ENCODE measurements at places on chromosomes 16 and 17.

GRCh38 chr16:30395155-30395991 is at the start of gene ZNF48:
ZNF48 (plus strand) TSS chr16:30395420; CDS start chr16:30395795, 375 bp downstream.
- DNase-seq, result no peak

DNA sequence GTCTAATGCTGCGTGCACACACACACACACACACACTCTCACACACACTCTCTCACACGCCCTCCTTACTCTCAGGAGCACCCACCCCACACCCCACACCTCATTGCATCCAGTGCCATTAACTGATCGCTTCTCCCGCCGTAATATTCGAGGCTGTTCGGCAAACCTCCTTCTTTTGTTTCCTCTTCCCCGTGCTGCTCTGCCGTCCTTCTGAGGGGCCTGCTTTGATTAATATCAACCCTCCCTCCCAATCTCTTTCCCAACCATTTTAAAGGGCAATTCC is 156.2 kb upstream of the TNRC6C start:
- no peak for DNase-seq

DNA sequence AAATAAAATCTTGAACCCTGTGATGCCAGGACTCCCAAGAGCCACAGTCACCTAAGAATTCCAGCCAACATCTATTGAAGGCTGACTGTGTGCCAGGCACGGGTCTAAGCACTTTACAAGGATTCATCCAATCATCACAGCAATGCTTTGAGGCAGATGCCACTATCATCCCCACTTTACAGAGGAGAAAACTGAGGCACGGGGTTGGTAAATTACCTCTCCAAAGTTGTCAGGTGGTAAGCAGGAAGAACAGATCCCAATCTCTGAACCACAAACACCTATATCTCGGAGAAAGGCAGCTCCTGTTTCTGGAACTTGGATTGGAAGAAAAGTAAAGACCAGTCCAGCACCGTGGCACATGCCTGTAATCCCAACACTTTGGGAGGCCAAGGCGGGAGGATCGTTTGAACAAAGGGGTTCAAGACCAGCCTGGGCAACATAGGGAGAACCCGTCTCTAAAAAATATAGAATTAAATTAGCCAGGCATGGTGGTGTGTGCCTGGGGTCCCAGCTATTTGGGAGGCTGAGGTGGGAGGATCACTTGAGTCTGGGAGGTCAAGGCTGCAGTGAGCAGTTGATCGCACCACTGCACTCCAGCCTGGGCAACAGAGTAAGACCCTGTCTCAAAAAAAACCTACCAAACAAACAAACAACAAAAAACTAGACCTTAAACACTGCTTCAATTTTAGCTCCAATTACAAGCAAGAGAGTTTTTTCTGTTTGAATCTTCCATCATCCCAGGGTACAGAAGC is 60.7 kb upstream of the SIAH1 start:
- DNase-seq, result no peak

GRCh38 chr16:50988441-50988840 is 162.6 kb downstream of the SALL1 start:
- DNase-seq, result no peak

DNA sequence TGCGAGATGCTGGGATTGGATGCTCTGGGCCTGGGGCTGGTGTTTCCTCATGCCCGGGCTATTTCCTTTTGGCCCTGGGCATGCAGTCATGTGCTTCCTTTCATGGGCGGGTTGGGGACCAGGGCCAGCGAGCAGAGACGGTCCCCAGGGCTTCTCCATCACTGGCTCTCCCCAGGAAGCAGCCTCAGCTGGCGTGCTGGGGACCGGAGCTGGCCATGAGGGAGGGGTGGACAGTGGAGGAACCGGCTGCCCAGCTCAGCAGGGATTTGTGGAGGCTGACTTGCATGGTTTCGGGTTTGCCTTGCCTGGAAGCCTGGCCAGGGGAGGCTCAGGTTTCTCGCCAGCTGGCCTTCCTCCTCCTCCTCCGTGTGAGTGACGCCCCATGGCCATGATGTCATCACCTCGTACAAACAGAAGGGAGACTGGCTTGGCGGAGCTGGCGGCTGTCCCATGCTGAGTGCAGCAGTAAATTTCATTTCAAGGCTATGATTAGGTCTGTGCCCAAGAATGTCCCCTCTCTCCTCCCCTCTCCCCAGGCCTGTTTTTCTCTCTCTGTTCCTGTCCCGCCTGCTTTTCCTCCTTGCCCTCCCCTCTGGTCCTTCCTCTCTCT is 8.9 kb upstream of the TIMP2 start:
- DNase-seq, result no peak

GRCh38 chr16:17261197-17261858 is 209.4 kb downstream of the XYLT1 start:
- no peak for DNase-seq

- no peak for DNase-seq
Observed at GRCh38 chr17:29825604-29826003, 104.4 kb downstream of the SSH2 start.

GRCh38 chr17:59069856-59070255 is 36.8 kb downstream of the TRIM37 start:
- DNase-seq, result no peak

DNA sequence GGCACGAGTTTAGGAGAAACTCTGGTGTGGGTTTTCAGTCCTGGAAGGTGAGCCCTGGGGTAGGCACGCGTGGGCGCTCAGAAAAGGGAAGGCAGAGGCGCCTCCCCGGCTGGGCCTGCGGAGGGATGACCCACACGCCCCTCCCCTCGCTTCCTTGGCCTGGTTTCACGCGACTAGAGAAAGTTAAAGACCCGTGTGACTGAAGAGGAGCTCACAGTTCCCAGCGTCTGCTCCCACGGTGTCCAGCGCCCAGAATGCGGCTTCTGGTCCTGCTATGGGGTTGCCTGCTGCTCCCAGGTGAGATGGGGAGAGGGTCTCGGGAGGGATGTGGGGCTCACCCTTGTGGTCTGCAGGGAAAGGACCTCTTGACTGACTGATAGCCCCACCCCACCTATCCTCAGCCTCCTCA is at the start of gene CD300LG:
Gene CD300LG, plus strand, starts transcription at position 214 of the 409 bp plus-strand sequence. Its CDS starts 41 bp downstream, at position 255.
- no peak for DNase-seq

DNA sequence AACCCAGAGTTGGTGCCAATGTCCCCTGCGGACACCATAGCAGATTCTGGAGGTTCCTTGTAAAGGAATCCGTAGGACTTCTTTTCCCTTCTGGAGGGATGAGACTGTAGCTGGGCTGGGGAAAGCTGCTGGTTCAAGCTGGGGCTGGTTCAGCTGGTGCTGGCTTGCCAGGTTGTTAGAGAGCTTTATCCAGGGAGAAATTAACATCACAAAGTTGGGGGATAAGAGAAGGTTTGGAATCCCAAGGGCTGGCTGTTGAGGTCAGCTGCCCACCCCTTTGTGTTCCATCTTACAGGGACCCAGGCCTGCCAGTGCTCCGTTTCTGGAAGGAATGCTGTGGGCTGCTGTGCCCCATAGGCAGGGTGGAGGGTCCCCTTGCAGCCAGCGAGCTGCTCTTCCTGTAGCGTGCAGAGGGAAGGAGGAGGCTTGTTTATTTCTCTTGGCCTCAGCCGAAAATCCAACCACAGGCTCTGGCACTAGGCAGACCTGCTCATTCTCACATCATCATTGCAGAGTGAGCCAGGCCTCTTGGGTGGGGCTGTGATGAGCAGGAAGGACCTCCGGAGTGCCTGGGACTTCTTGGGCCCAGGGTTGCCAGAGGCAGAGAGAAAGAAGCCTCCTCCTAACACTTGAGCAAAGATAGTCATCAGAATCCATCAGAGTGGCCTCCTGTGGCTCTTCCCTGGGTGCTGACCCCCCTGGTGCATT is 251.1 kb downstream of the SEC14L1 start:
- no peak for DNase-seq

GRCh38 chr16:53915452-53916160 is 211.7 kb downstream of the FTO start:
- no peak for DNase-seq

- DNase-seq, result no peak
Observed at GRCh38 chr17:10313037-10313672, 59.7 kb downstream of the MYH13 start.
